ENCODE measurements at places on chromosomes 1 and 21. TPM values are rescaled to one million over a fixed set of nuclear protein-coding genes. Genes with fewer than 3 reads are reported as not detected.

- no peak for DNase-seq
- no peaks in the 10 kb centered on the region for H3K4me1 ChIP-seq
- peaks cover 11% of the 10 kb centered on the region for H3K36me3 ChIP-seq
Measured at GRCh38 chr1:229531326-229531725, 23.2 kb upstream of the NUP133 start.

- H3K4me3 ChIP-seq = no peak overlapping the region
- DNase-seq = no peak
- no peaks in the 10 kb centered on the region for H3K27me3 ChIP-seq
Measured at GRCh38 chr1:180975551-180975950, 47.1 kb downstream of the STX6 start.

GRCh38 chr1:54360165-54361005 lies 45.8 kb downstream of the SSBP3 start:
- H3K4me1 ChIP-seq = no peaks in the 10 kb centered on the region
- H3K36me3 ChIP-seq = no peaks in the 10 kb centered on the region
- no peak overlapping the region for H3K27ac ChIP-seq
- H3K4me3 ChIP-seq = no peak overlapping the region
- no peak for DNase-seq

POGZ gene
- 102 TPM for total RNA-seq

VWA1 gene
- total RNA-seq = 0.92 TPM

DNA sequence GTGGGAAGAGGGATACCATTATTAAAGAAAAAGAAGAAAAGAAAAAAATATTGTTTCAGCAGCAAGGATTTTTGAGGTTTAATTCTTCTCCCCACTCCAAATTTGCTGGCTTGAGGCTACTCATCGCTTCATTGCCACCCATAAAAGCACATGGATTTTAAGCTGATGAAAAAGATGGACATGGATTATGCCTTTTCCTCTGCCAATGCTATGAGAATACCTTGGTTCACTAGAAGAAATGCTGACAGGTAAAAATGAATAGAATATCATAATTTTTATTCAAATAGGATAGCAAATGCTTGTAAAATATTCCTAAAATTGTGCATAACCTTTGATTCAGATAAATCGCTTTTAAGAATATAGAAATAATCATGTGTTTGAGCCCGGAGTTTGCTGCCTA lies 289.7 kb upstream of the DPYD start:
- peak overlapping the region; percentile 82 for H3K27ac ChIP-seq
- peaks cover 25% of the 10 kb centered on the region for H3K4me1 ChIP-seq
- no peaks in the 10 kb centered on the region for H3K27me3 ChIP-seq
- no peaks in the 10 kb centered on the region for H3K36me3 ChIP-seq
- H3K4me3 ChIP-seq = peak overlapping the region; percentile 0
- DNase-seq = no peak

DNA sequence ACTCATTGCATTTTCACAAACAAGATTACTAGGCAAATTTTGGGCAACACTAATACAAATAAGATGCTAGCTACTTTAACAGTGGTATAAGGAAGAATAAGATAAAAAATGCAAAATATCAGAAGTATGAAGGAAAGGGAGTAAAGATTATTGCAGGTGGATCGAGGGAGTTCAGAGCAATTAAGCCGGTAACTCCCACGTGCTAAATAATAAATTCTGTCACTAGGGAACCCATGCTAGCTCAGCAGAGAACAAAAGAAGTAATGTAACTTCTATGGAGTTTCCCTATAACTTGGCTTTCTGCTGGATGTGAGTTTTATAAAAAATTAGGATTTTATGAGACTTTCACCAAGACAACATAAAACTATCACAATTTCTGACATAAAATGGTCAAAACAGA lies 470.5 kb upstream of the RGS18 start:
- no peak overlapping the region for H3K27ac ChIP-seq
- H3K4me3 ChIP-seq = no peak overlapping the region
- DNase-seq = no peak
- no peaks in the 10 kb centered on the region for H3K27me3 ChIP-seq

- no peak overlapping the region for H3K4me3 ChIP-seq
- no peak overlapping the region for H3K27ac ChIP-seq
- no peaks in the 10 kb centered on the region for H3K36me3 ChIP-seq
Measured at GRCh38 chr1:213561870-213562269, 425.9 kb upstream of the PROX1 start.

ERI3 gene
- 97.9 TPM for total RNA-seq

WNT3A gene
- total RNA-seq = not detected

TNN gene
- total RNA-seq = 0.09 TPM

- H3K27ac ChIP-seq = no peak overlapping the region
- H3K4me1 ChIP-seq = no peaks in the 10 kb centered on the region
- H3K27me3 ChIP-seq = no peaks in the 10 kb centered on the region
- no peak overlapping the region for H3K4me3 ChIP-seq
- DNase-seq = peak; percentile 29
Measured at GRCh38 chr1:48069662-48070395, 72.6 kb upstream of the TRABD2B start.

- peaks cover 88% of the 10 kb centered on the region for H3K27me3 ChIP-seq
- no peak for DNase-seq
- H3K4me3 ChIP-seq = no peak overlapping the region
- no peak overlapping the region for H3K27ac ChIP-seq
Measured at GRCh38 chr1:166933633-166934032, 41.7 kb downstream of the ILDR2 start.

CDA gene
- not detected for total RNA-seq

DNA sequence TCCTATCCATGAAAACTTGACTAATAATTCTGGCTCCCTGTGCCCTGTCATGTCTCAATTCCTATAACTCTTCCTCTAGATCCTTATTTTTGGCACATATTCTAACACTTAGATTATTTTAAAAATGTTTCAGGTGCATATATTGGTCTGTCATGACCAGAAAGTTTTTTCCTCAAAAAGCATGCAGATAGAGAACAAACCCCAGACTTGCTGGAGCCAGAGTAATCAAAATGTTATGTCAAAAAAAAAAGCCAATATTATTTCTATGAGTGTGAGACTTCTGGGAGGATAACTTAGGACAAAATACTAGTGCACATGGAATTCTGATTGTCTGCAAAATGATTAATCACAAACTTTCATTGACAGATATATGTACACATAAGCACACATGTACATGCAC lies 135.1 kb upstream of the MROH9 start:
- DNase-seq = no peak
- H3K27me3 ChIP-seq = no peaks in the 10 kb centered on the region
- H3K4me1 ChIP-seq = no peaks in the 10 kb centered on the region
- no peak overlapping the region for H3K4me3 ChIP-seq
- no peak overlapping the region for H3K27ac ChIP-seq
- no peaks in the 10 kb centered on the region for H3K36me3 ChIP-seq

BARHL2 gene
- 120 TPM for total RNA-seq

GRCh38 chr1:62467092-62467491 lies 30.2 kb downstream of the USP1 start:
- H3K27me3 ChIP-seq = no peaks in the 10 kb centered on the region
- H3K27ac ChIP-seq = no peak overlapping the region
- H3K36me3 ChIP-seq = peaks cover 2% of the 10 kb centered on the region
- no peak overlapping the region for H3K4me3 ChIP-seq
- H3K4me1 ChIP-seq = no peaks in the 10 kb centered on the region
- no peak for DNase-seq

CCDC17 gene
- 2.0 TPM for total RNA-seq

RPTN gene
- not detected for total RNA-seq

DNA sequence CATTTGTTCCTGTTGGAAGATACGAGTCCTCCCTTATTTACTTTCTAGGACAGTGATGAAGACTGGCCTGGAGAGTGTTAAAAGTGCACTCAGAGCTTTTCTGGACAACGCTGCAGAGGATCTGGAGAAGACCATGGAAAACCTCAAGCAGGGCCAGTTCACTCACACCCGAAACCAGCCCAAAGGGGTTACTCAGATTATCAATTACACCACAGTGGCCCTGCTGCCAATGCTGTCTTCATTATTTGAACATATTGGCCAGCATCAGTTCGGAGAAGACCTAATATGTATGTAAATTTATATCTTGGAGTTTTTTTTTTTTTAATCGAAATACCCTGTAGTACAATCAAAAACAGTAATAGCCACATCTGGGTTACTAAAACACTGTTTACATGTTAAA lies 190.5 kb downstream of the ZP4 start:
- DNase-seq = no peak
- no peaks in the 10 kb centered on the region for H3K27me3 ChIP-seq
- H3K36me3 ChIP-seq = no peaks in the 10 kb centered on the region

DNA sequence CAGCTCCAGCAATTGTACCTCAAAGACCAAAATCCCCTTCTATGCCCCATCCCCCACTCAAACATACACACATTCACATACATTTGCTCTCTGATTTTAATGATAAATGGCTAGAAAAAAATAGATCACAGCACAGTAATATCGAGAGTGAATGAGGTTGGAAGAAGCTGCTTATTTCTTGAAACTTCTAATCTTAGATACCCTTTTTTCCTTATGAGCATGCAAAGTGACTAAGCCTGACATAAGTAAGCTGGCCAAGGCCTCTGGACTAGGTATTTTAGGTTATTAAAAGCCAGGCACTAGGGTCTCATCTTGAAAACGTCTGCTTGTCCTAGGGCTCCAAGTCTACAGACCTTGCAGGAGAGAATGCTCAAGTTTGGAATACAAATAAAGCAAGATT lies 133.6 kb downstream of the TGFBR3 start:
- H3K4me1 ChIP-seq = peaks cover 8% of the 10 kb centered on the region
- H3K27me3 ChIP-seq = no peaks in the 10 kb centered on the region
- no peak for DNase-seq
- H3K27ac ChIP-seq = no peak overlapping the region

HAO2 gene
- total RNA-seq = not detected

DNA sequence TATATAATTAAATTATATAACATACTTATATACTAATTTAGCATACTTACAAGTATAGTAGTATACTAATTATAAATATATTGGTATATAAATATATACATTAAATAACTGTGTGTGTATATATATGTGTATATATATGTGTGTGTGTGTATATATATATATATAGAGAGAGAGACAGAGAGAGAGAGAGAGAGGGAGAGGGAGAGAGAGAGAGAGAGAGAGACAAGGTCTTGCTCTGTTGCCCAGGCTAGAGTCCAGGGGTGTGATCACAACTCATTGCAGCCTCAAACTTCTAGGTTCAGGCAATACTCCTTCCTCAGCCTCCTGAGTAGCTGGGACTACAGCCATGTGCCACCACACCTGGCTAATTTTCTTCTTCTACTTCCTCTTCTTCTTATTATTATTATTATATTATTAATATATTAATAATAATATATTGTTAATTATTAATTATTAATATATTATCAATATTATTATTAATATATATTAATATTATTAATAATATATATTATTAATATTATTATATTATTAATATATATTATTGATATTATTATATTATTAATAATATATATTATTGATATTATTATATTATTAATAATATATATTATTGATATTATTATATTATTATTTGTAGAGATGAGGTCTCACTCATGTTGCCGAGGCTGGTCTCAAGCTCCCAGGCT lies 185.5 kb downstream of the CRB1 start:
- no peaks in the 10 kb centered on the region for H3K36me3 ChIP-seq
- DNase-seq = no peak
- H3K27me3 ChIP-seq = no peaks in the 10 kb centered on the region
- H3K4me3 ChIP-seq = no peak overlapping the region
- H3K27ac ChIP-seq = no peak overlapping the region

MSH4 gene
- total RNA-seq = 0.59 TPM

All from A673 (cell line).